ENCODE measurements at places on chromosomes 3 and 15.

DNA sequence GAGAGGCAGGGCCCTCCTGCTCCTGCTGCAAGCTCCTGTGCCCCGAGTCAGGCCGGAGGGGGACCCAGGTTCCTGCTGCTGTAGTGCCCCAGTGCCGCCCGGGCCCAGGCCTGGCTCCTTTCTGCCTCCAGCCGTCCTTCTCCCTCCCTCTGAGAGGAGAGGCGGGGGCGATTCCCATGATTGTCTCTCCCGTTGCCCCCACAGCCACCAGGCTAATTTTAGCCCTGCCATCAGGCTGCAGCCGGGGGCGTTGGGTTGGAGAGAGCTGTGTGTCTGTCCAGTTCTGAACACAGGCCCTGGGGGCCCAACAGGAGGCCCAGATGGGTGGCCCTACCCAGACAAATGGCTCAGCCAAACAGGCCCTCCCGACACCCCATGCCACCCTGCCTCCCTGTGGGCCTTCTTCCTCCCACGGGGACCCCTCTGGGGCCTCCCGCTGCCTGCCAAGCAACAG lies 214.8 kb downstream of the TBC1D2B start:
- no peak for DNase-seq

- DNase-seq: no peak
Observed at GRCh38 chr3:82137861-82138260, 376.4 kb upstream of the GBE1 start.

DNA sequence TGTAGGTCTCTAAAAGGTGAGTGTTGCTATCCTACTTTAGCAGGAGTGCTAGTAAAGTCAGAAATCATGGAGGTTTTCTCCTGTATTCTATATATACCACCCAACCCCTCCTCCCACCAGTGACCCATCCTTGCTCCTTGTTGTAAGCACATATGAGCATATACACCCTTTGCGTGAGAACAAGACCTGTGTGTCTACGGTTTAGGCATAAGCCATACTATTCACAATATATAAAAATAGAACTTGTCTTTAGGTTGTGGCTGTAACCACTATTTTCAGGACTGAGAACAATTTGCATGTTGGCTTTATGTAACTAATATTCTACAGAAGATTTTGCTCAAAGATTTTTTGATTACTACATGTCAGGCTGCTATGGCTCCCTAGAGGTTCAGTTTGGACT lies 59.1 kb upstream of the TOP2B start:
- no peak for DNase-seq

DNA sequence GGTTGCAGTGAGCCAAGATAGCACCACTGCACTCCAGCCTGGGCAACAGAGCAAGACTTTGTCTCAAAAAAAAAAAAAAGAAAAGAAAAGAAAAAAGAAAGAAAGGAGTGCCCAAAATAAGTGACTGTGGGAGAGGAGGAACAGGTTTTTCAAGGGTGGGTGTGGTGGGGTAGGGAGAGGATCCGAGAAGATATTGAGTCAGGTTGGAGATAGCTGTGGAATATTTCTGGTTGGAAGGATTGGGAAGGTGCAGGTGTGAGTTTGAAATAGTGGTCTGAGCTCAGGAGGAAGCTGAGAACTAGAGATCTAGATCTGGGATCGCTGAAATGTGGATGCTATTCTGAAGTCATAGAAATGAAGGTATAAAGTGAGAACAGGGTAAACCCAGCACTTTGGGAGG lies 7.8 kb downstream of the SCAMP2 start:
- no peak for DNase-seq

- DNase-seq: no peak
Observed at GRCh38 chr3:73591286-73591800, 33.4 kb downstream of the PDZRN3 start.

- DNase-seq: no peak
Observed at GRCh38 chr3:65984975-65985374, 53.7 kb downstream of the MAGI1 start.

DNA sequence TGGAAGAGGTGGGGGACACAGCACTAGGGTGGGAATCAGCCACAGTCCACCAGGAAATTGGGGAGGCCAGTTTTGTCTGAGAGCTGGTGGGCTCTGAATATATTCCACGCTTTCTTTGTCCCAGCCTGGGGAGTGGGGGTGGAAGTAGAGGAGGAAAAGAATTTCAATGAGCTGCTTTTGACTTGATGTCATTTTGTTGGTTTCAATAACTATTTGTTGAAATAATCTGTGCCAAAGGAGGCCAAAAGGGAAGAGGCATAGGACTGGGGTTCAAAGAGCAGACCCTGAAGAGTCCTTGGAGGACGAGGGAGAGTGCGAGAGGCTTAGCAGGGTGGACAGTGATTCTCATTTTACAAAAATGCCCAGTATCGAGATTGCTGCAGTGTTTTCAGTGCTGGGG lies 262.3 kb downstream of the SHQ1 start:
- DNase-seq: no peak

DNA sequence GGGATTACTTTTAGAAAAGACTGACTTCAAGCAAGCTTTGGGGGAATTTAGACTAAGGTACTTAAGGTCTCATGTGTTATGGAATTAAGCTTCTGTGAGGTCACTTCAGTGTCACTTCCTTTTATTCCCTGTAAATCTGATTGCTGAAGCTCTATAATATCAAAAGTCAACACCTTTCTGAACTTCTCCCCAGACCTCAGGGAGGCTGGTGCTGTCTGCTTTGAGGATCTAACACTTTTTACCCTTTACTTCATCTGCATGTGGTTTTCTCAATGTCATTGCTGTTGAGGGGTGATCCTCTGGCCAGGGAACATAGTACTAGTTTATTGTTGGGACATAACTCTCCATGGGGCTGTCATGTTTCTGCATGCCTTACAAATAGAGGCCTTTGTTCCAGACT lies 41.8 kb upstream of the RASGRF1 start:
- no peak for DNase-seq

GRCh38 chr3:53862241-53862640 lies 15.9 kb downstream of the IL17RB start:
- DNase-seq: no peak

DNA sequence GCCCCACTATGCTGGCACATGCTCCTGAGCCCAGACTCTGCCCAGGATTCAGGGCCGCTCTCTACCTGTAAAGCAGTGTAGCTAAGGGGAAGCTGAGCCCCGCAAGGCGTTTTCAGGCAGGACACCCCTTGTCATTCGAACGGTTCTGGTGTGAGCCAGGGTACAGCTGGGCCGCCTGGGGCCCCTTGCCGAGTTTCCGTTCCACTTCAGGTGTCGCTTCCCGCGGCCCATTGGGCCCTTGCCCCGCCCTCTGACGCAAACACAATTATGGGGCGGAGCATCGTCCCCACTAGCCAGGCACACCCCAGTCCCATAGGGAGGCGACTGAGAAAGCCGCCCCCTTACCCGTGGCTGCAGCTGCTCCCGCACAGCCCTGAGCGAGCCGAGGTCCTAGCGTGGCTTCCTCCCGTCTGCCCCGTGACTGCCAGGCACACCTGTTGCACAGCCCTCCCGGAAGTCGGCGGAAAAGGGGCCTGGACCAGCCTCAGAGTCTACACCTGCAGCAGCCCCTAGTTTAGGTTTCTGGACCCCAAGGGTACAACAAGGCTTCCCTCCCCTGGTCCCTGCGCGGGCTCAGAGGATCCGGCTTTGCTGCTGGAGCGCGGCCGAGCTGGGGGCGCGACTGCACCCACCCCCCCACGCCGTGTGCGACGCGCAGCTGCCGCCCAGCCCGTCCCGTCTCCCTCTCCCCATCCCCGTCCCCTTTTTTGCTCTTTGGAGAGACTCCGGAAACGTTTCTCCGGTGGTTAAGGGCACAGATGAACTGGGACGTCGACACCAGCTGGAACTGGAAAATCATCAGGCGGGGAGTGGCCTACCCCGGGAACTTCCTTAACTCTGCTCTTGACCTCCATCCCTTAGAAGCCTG lies at the start of gene PLSCR2:
Gene PLSCR2 (minus strand): TSS at position 412 of the 868 bp plus-strand sequence. CDS start 9,657 bp downstream, outside the sequence.
- DNase-seq: no peak

DNA sequence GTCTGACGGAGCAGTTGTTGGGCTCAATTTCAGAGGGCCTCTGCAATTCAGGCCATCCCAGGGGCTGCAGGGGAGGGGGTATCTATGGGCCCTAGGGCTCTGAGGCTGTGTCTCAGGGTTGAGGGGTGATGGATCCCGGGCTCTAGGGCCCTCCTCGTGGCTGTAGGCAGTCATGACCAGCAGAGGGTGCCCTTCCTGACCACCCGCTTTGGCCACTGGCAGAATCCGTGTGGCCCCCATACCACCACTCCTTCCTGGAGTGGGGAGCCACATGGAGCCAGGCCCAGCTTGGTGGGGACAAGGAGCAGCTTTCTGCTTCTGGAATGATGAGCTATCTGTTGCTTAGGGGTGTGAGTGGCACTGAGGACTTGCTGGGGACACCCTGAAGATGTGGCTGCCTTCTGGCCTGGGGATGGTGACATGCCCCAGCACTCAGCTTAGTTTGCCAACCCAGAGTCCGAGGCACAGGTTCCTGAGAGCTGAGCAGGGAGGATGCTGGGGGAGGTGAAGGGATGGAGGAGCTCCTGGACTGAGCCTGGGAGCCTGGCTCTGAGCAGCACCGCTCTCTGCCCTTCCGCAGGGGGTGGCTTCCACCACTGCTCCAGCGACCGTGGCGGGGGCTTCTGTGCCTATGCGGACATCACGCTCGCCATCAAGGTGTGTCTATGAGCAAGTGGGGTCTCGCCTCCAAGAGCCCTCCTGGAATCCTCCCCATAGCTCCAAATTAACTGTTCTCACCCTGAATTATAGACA lies 20.2 kb downstream of the HDAC11 start:
- DNase-seq: no peak

DNA sequence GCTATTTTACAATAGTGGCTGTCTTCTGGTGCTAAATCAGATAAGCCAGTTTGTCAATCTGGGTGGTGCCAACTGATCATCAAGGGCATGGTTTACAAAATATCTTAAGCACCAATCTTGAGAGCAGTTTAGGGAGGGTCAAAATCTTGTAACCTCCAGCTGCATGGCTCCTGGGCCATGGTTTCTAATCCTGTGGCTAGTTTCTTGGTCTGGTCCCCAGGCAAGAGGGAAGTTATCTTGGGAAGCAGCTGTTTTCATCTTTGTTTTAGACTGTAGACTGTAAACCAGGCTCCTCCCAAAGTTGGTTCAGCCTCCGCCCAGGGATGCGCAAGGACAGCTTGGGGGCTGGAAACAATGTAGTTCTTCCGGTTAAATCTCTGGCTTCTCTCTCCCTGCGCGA lies 166.8 kb downstream of the IL1RAP start:
- DNase-seq: no peak

DNA sequence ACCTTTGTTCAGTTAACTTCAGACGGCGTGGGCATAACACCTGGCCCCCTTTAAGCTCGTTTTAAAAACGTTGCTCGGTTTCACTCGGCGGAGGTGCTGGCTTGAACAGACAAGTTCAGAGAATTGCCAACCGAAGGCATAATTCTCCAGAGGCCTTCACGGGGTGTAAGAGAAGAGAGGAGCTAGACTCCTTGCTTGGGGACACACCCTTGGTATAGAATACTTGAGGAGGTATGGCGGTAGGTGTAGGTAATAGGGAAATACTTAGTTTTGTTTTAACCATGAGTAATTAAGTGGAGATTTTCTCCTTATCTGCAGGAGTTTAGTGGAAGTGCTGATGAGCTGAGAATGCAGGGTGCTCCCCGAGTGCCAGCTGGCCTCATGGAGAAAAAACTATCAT lies 921 bp downstream of the FBXL2 start:
- DNase-seq: no peak

DNA sequence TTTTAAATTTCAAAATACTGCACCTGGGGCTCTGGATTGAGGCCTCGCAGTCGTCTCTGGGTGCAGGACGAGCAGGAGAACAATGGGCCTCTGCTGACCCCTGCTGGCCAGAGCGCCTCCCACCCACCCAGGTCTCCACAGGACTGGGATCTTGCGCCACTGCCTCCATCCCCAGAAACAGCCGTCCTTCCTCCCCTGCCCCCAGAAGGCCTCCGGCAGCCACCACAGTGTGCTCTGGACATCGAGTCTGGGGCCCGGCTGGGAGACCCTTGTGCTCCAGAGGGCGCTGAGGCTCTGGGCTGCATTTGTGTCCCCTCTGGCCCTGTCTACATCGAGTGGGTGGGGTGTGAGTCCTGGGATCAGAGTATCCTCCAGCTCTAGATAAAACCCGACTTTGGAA lies 6.7 kb upstream of the ACSBG1 start:
- DNase-seq: peak; percentile 57

DNA sequence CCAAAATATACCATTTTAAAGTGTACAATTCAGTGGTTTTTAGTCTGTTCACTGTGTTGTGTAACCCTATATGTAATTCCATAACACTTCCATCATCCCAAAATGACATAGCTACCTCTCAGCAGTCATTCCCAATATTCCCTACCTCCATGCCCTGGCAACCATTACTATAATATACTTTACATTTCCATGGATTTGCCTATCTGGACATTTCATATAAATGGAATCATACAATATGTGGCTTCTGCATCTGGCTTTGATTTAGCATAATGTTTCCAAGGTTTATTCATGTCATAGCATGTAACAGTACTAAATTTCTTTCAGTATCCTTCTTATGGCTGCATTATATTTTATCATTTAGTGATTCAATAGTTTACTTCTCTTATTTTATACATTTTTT lies 25.3 kb downstream of the FAM98B start:
- DNase-seq: no peak

DNA sequence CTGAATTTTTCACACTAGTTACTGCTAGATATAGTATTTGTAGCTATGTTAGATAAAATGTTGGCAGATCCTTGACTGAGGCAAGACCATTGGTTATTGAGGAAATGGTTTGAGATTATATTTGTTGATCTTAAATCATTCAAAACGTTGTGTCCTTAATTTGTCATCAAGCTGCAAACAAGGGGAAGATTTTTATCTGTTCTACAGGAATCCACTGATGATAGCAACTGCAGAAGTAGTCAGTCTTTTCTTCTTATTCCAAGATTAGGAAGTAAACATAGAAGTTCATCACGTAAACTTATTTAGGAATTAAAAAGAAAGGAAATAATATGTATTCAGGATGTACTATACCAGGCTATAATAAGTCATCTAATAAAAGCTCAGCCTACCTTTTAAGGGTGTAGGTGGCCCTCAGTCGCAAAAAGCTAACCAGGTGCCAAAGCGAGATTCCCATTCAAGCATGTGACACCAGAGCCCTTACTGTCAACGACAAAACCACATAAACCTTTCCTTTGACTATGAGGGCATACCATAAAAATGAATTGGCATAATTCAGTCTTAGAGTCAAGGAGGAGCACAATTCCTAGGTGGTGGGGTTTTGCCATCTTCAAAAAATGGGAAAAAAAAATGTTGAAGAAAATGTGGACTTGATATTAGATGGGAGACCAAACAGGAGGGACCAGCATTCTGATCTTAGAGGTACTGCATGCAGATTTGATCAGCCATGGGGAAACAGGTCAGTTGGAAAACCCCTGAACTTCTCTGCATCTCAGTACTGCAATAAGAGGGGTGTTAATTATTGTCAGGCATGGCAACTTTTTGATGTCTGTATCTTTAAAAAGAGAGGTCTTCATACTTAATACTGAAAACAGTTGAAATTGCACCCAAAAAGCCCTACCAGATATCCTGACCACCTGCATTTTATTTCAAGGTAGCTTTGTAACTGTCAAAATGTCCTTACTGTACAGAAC lies 212.5 kb upstream of the UBE2E1 start:
- no peak for DNase-seq

Data from NCI-H1048 (cell line).